HCEC 1CT (cell line): ENCODE measurements at places on chromosomes 2 and 18.

GRCh38 chr2:60853531-60853930 lies 27.8 kb upstream of the REL start:
- DNase-seq: no peak

- DNase-seq: no peak
These were observed 92.1 kb downstream of the COLEC12 start for GRCh38 chr18:408367-408766.

DNA sequence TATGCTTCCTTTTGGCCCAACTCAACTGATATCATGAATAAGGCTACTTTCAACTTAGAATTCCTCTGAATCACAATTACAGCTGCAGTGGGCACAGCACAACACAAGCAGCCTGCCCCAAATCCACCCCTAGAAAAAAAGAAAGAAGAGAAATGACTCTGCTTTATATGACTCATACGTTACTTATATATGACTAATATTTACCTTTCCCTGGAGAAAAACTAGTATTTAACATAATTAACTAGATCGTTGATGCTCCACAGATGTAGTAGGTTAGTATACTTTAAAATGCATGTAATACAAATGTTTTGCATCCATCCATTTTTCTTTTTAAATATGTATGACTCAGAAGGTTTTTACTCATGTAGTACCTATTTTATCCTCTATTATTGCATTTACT lies 133.3 kb upstream of the UNC80 start:
- peak; percentile 86 for DNase-seq

GRCh38 chr2:70957798-70958197 lies 20.6 kb upstream of the ANKRD53 start:
- DNase-seq: no peak

- DNase-seq: peak; percentile 41
These were observed 193.8 kb downstream of the GULP1 start for GRCh38 chr2:188485496-188485895.

DNA sequence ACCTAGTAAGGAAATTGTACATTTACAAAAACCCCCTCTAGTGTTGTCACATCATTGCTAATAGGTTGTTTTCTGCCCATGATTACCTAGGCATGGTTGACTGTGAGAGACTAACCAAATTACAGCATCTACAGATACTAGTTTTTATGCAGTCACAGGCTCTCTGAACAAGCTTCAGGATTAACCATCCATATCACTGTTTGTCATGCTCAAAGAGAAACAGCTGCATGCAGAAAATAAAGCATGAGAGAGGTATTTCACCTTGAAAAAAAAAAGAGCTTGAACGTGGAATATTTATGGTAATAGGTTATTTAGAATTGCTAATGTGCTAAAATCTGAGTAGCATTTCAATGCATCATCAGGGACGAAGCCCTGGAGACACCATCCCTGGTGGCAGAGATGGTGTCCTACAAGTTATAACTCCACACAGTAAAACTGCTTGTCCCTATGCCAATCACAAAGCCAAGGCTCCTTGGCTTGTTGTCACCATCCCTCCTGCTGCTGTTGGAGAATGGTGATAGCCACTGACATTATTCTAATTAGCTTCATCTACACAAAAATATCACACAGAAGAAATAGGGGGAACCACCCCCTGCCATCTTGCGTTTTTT lies 5.4 kb downstream of the NEB start:
- no peak for DNase-seq

DNA sequence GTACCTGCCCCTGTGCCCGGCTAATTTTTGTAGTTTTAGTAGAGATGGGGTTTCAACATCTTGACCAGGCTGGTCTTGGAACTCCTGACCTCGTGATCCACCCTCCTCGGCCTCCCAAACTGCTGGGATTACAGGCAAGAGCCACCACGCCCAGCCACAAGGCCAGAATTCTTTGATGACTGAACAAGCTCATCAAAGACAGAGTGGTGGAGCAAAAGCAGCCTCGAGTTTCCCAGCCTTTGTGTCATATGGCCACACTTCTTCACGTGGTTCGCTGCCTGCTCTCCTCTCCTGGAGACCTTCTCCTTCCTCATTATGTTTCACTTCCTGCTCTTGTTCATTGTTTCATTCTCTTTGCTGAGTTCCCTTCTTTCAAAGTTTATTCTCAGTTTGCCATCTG lies 9.9 kb upstream of the NPC1 start:
- no peak for DNase-seq

- no peak for DNase-seq
These were observed 347.0 kb upstream of the RAB12 start for GRCh38 chr18:8262221-8262620.

DNA sequence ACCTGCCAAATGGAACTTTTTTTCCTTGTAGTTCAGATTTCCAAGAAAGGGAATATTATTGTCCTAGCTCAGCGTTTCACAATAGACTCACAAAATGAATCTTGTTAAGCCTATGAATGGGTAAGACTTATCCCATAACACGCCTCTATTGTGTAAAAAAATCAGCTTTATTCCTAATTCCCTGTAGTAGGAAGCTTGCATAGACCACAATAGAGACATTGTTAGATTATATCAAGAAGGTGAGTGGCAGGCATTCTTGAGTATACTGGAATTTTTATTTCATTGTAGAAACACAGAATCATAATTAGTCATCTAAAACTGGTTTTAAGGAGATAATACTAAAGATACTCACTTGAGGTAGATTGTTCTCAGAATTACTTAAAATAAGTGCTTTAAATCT lies 46.5 kb upstream of the SLC30A6 start:
- no peak for DNase-seq

DNA sequence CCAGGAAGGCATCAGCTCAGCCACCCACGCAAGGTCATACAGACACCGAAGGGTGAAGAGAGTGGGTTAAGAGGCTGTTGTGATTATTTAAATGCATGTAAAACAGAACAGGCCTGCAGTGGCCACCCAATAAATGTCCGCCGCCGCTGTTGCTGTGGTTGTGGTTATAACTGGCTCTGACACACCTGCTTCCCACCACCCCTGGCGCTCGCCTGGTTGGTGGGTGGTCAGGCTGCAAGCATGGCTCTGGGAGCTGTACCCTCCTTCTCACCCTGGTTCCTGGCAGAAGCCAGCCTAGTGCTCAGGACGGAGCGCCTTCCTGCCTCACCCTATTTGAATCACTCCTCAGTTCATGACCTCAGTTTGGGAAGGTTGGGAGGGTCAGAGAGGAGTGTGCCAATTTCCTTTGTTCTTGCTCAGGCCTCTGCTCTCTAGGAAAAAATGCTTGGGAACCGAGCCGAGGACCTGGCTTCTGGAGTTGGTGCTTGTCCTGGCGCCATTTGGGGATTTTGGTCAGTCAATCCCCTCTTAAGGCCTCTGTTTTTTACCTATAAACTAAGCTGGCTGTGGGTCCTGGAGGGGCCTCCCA lies 5.3 kb upstream of the CRYBA2 start:
- DNase-seq: no peak

GRCh38 chr2:190648289-190649034 lies 421 bp upstream of the NAB1 start:
- DNase-seq: peak; percentile 81

DNA sequence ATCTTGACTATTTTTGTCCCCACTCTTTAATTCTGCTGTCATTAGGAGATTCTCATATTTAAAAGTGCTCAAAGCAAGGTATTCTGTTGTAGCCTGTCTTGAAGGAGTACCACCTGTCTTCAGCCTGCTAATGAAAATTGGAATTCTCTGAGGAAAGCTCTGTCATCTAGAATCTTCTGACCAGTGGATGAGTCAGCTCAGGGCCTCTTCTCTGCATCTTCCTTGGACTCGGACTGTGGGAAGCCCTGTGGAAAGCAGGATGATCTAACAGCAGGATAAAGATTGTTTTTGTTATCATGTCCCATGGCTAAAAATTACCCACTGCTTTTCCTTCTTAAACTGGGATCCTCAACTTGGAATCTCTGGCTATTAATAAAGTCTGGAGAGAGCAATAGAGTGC lies 18.7 kb upstream of the TMEM200C start:
- DNase-seq: no peak

GRCh38 chr18:8868779-8869415 lies 163.5 kb downstream of the MTCL1 start:
- DNase-seq: no peak

- no peak for DNase-seq
These were observed 143.9 kb downstream of the NCK2 start for GRCh38 chr2:105888625-105889024.

GRCh38 chr2:197992482-197993133 lies 188.2 kb downstream of the PLCL1 start:
- DNase-seq: no peak

- no peak for DNase-seq
These were observed 12.7 kb upstream of the SMAD4 start for GRCh38 chr18:51017140-51017879.

DNA sequence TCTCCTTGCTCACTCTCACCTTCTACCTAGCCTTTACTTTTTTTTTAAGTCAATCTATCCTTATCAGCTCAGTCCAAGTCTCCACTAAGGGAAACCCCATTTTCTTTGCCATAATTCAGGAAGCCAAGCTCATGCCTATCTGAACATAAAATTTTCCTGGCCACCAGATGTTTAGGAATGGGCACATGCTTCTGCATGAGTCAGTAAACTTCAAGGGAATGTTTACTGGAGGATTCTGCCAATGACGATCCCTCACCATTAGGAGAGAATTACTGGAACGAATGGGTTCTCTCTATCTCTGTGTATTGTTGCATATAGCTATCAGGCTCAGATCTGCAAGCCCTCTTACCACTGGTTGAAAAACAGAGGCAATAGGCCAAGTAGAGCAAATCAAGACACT lies 731.7 kb upstream of the ZNF804A start:
- peak; percentile 75 for DNase-seq

GRCh38 chr2:144434425-144435222 lies 85.3 kb downstream of the ZEB2 start:
- no peak for DNase-seq

- DNase-seq: no peak
These were observed 46.8 kb upstream of the SPOPL start for GRCh38 chr2:138454761-138455160.

DNA sequence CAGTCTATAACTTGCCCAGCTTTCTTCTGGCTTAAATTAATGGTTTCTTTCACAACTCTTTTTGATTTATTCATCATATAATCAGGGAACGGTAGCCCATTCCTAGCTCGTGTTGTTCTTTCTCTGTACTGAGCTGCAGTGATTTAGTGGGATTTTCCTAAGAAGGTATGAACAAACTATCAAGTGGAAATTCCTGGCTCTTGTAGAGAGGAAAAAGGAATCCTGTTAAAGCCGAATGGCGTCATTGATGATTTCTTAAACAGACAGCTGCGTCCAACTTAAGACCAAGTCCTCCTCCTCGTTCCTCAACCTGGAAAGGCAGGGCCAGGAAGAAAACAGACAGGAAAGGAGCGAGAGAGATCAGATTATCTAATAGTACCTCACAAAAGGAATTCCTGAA lies 69.2 kb upstream of the CABLES1 start:
- DNase-seq: no peak

GRCh38 chr18:63191413-63191812 lies 128.2 kb downstream of the BCL2 start:
- no peak for DNase-seq

DNA sequence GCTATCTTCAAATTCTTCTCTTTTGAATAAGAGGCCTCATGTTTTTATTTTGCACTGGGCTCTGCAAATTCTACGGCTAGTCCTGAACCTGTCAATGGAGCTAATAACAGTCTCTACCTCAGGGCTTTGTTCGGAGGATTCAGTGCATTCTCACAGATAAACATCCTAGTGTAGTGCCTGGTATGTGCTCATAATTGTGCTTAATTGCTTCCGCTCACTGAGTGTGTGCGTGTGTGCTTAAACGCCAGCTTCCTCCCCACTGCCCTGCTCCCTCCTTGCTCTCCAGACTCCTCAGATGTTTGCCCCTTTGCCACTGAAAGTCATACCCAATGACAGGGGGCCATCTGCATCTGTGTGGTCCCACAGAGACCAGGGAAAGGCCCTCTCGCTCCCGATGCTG lies 6.7 kb downstream of the GYPC start:
- DNase-seq: no peak

GRCh38 chr2:195569255-195569654 lies 87.8 kb upstream of the SLC39A10 start:
- no peak for DNase-seq

- DNase-seq: no peak
These were observed 387.2 kb upstream of the CWC22 start for GRCh38 chr2:180394305-180394704.

GRCh38 chr2:102181376-102181775 lies 5.4 kb upstream of the IL1RL2 start:
- DNase-seq: no peak

DNA sequence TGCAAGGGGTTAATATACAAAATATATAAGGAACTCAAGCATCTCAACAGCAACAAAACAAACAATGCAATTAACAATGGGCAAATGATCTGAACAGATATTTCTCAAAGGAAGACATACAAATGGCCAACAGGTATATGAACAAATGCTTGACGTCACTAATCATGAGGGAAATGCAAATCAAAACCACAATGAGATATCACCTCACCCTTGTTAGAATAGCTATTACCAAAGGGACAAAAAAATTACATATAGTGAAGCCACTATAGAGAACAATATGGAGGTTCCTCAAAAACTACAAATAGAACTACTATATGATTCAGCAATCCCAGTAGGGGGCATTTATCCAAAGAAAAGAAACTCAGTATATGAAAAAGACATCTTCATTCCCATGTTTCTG lies 3.8 kb upstream of the SIGLEC15 start:
- no peak for DNase-seq

- DNase-seq: no peak
These were observed 1216.1 kb upstream of the FAM98A start for GRCh38 chr2:34815052-34815741.

- DNase-seq: no peak
These were observed 91.7 kb downstream of the RBMS1 start for GRCh38 chr2:160401895-160402294.

- DNase-seq: no peak
These were observed 9.1 kb downstream of the CNNM4 start for GRCh38 chr2:96769814-96770213.

DNA sequence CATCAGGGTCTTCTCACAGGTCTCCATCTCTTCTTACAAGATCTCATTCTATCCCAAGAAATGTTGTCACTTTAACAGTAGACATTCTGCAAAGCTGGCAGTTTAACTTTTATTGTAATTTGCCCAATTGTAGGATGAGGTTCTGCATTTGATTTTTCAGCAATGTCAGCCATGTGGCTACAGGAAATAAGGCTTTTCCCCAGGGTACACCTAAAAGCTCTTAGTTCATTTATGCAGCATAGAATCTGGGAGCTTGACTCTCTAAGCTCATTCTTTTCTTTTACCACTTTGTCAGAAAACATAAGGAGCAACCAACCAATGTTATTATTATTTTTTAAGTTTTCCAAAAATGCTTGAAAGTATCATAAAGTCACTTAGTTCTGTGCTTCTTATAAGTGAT lies 123.4 kb downstream of the CALCRL start:
- no peak for DNase-seq

DNA sequence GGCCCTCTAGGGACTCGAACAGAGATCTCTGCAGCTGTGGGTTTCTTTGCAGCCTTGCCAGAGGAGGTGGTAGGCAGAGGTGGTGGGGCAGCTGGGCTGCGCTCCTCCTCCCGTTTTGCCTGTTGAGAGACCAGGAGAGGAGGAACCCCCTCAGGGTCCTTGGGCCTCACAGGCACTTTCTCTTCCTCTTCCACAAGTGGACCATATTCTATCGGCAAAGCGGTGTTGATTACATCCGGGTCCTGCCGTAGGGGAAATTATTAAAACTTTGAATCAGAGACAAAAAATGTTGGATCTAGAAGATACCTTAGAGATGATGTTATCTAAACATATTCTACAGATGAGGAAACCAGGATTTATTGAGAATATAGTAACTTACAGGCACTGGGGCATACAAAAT lies 78.5 kb downstream of the CLIP4 start:
- DNase-seq: no peak
